Fibroblast of gingiva (primary cell): ENCODE measurements at places on chromosomes 1 and 21.

DNA sequence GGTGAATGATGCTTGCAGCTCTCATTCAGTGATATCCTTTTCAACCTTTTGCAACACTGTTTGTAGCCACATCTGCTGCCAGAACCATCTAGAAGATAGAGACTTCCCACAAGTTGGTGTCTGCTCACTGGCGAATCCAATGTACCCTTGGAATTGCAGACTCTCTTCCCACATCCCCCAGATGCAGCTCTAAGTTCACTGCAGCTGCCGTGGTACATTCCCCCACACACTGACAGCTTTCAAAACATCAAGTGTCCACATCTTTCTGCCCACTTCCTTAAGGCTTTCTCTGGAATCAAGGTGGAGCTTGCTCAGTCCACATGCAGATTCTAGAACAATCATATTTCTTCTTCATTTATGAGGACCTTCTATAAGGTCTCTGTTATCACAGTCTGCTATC, 99.2 kb downstream of the PLPPR4 start:
- no peak for DNase-seq

DNA sequence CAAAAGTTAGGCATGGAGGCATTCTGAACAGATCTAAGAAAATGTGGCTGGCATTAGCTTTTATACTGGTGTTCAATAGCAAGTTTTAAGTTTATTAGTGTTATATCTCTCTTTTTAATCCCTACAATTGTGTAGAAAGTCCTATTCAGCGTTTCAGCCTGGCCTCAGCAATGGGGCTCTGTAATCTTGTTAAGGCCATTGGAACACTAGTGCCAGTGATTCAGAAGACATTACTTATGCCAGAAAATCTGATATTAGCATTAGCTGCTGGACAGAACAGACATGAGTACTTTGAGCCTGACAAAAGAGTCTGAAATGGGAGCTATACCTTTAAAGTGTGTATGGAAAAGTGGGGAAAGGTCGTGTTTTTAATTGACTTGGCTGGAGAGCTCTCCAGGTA, 167.0 kb downstream of the NEGR1 start:
- DNase-seq, result no peak

DNA sequence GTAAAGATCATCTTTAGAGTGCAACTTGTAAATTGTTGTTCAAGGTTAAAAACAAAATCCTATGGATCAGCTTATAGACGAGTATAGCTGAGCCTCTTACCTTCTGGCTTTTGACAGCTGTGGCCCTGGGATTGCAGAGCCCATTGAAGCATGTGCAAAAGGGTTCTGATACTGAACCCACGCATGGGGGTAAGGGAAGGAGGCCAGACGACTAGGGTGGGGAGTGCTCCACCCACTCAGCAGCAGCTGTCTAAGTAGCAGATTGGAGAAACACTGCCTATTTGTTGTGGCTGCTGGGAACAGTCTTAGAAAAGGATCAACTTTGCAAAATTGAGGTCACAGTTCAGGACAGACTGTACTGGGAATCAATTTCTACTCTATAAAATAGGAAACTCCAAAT, 16.1 kb downstream of the CD101 start:
- no peak for DNase-seq

DNA sequence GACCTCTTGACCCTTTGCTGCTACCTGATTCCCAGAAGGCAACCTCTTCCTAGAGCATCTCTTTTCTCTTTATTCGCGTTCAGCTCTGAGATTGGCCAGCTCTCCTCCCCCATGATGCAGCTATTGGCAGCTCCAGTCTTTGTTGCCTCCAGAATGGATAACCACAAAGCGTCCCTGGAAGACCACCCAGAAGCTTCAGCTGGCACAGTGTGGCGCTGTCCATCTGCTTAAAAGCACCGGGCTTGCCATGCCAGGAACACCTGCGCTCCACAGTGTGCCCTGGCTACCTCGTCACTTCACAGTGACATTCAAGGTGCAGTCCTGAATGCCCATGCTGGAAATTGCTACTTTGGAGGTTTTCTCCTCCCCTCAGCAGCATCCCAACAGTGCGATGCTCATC, 353.9 kb downstream of the LMO4 start:
- no peak for DNase-seq

DNA sequence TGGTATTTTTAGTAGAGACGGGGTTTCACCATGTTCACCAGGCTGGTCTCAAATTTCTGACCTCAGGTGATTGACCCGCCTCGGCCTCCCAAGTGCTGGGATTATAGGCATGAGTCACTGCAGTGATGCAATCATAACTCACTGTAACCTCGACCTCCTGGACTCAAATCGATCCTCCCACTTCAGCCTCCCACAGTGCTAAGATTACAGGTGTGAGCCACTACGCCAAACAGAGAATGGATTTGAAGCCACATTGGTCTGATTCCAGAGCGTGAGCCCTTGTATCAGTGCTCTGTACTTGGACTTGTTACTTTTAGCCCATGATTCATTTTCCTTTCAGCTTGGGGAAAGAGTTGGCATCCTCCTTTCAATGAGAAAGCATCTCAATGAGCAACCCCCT, 14.9 kb upstream of the ZNF683 start:
- DNase-seq, result no peak

- no peak for DNase-seq
Observed at GRCh38 chr21:42068592-42068991, 2.5 kb upstream of the UMODL1 start.

DNA sequence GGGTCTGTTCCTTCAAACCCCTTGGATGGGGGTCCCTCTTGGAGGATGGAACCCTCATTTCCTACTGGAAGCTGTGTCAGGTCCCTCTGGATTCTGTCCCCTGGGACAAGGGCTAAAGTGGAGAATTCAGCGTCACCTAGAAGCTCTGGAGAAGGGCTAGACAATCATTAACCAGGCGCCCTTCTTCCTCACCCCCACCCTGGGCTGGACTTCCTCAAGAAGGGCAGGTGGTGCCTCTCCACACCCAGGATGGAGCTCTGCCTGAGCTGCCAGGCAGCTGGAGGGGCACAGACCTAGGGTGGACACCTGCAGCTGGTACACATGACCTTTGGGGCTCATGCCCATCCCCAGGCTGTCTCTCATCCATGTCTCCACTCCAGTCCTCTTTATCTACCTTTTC, 3.6 kb downstream of the CELF3 start:
- DNase-seq, result no peak

- no peak for DNase-seq
Observed at GRCh38 chr1:217881607-217882332, 250.6 kb downstream of the SPATA17 start.

- DNase-seq, result no peak
Observed at GRCh38 chr1:35554266-35555211, 2.7 kb downstream of the KIAA0319L start.

- DNase-seq, result no peak
Observed at GRCh38 chr1:43549921-43550597, 19.4 kb downstream of the PTPRF start.

GRCh38 chr1:76477156-76477555, 390.1 kb upstream of the ST6GALNAC5 start:
- DNase-seq, result no peak

DNA sequence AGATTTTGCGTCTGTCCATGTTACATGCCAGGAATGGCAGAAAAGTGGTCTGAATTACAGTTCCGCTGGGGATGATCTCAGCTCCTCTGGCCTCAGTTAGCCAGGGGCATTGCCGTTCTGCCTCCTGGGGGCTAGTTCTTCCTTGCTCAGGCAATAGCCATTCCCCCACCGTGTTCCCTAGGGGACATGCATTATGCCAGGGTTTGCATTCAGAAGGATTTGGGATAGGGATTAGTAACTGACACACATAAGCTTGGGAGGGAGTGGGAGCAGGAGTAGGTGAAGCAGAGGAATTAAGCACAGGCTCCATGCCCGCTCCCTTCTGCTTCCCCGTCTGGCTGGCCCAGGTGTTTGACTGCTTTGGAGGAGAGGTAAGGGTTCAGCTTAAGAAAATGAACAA, 12.7 kb downstream of the LRRC71 start:
- DNase-seq, result no peak

GRCh38 chr1:236608930-236609726, 4.8 kb upstream of the HEATR1 start:
- DNase-seq, result peak; percentile 40

- DNase-seq, result no peak
Observed at GRCh38 chr1:156344409-156344808, 6.1 kb downstream of the TSACC start.

GRCh38 chr1:115140442-115141144, 51.3 kb upstream of the TSPAN2 start:
- DNase-seq, result no peak

- no peak for DNase-seq
Observed at GRCh38 chr1:185695299-185695698, 38.9 kb upstream of the HMCN1 start.

DNA sequence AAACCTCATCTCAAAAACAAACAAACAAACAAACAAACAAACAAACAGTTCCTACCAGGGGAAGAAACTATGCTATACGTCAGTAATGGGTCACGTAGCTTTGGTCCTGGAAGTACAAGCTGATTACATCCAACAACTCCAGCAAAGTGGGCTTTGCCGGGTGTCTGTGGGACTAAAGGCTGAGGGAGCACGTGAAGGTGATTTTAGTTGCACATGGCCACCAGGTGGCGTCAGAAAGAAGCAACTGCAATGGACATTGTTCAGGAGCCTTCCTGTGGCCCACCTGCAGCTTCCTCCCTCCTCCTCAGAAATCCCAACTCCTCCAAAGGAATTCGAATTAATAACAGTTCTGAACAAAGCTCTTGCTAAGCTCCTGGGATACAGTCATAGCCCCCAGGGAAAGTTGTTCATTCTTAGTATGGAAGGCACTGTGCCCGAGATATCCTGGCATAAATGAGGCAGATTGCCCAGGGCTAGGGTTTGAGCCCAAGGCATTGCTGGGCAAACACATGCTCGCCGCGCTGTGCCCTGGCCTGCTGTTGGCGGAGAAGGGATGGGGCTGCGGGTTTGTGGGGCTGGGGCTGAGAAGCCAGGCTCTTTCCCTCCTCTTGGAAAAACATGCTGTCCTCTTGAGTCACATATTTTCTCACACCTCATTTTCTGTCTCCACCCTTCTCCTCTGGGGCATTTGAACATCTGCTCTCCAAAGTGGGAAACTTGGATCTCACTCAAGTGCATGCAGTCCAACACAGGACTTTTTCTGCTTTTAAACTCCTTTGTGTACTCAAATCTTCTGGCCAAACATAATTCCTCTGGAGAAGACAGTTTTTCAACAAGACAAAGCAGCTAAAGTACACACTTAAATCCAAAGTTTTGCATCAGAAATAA, 28.6 kb downstream of the AKNAD1 start:
- peak; percentile 80 for DNase-seq

GRCh38 chr1:117622726-117623125, 16.9 kb downstream of the TENT5C start:
- DNase-seq, result no peak

DNA sequence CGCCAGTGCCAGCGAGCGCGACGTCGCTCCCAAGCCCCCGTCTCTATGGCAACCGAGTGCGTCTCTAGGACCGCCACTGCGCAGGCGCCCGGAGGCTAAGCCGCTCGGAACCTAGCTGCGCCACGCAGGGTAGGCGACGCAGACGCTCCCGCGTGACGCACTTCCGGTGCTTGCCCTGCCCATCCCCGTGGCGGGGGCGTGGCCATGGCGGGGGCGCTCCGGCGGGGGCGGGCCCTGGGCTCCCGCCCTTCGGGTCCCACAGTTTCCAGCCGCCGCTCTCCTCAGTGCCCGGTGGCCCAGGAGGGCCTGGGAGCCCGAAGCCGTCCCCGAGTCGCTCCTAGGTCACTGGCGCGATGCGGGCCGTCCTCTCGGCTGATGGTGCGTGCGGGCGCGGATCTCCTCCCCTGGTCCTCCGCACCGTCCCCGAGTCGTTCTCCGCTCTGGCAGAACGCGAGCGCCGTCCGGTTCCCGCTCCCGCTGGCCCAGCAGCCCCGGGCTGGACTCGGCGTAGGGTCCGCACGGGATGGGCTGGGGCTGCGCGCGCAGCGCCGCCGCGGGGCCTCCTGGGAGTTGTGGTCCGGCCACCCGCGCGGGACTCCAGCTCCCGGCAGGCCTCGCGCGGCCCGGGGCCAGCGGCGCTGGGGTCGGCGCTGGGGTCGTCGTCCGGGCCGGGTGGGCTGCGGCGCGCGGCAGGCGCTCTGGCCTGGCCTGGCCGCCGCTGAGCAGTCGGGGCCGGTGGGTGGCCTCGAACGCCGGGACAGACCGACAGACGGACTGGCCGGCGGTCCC, at the start of gene MIB2:
Gene MIB2 (plus strand): TSS at position 245 of the 789 bp plus-strand sequence. CDS start 7,953 bp downstream, outside the sequence.
- peak; percentile 93 for DNase-seq

DNA sequence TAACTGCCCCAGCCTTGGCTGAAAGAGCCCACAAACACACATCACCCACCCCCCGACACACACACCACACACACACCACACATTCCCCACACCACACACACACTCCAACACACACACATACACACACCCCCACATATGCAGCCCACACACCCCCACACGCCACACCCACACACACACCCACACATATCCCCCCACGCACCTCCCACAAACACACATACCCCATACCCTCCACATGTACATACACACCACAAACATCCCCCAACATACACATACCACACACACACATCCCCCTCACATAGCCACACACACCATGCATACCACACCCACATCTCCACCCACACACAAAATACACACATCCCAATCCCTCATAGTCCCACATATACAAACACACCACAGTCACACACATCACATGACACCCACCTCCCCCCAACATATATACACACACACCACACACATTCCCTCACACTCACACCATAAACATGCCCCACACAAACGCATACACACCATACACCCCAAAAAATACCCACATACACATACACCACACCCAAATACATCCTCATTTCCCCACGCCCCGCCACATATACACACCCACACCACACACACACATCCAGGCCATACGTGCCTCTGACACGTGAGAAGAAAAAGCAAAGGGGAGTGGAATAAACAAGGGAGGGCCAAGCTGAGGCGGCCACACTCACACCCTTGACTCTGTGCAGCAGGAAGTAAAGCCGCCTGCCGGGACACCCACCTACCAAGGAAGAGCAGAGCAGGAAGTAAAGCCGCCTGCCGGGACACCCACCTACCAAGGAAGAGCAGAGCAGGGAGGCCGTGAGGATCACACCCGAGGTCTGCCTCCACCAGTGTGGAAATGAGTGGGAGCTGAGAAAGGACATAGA, 53.7 kb downstream of the HSF2BP start:
- DNase-seq, result no peak

- no peak for DNase-seq
Observed at GRCh38 chr1:237811633-237812032, 79.1 kb downstream of the ZP4 start.

GRCh38 chr1:40153073-40153770, 8.0 kb upstream of the RLF start:
- peak; percentile 68 for DNase-seq

GRCh38 chr1:165877940-165878556, 50.6 kb downstream of the UCK2 start:
- no peak for DNase-seq

GRCh38 chr1:43636006-43636641, 13.8 kb upstream of the KDM4A start:
- DNase-seq, result no peak

GRCh38 chr1:5904551-5904950, 87.7 kb downstream of the NPHP4 start:
- no peak for DNase-seq
